ENCODE measurements at places on chromosomes 16 and 17.
A peak's percentile ranks its signal among the peaks of the same experiment; 100 is the strongest.

DNA sequence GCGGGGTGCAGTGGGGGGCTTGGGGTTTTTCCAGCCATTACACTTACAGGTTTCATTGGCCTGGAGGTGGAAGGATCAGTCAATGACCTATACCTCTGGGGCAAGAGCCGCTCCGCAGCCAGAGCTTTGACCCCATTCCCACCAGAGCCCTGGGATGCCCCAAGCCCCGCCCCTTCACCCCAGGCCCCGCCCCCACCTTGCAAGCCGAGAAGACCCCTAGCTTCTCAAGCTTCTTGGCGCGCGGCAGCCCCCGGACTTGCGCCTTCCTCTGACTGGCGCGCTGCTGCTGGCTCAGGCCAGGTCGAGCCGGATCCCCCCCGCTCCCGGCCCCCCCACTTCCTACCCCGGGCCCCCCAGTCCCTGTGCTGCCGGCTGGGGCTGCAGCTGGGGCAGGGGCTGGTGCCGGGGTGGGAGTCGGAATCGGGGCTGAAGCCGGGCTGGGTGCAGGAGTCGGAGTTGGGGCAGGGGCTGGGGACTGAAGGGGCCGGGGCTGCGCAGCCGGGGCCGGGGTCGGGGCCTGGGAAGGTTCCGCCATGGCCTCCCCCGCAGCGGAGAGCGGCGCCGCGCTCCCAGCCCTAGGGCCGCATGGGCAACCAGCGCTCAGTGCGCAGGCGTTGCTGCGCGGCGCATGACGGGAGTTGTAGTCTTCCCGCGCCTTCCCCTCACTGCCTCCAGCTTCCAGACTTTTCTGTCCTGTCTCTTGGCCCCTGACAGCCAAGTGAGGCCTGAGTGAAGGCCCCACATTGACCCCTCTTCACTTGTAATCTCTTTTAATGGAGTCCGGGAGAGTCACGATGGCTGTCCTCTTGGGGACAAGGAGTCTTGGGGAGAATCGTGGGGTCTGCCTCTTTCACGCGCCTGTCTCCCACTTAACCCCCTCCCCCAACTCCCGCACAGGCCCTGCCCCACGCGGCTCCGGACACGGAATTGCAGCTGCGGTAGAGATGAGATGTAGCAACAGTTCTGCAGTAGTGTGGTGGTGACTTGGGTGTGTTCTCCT lies at the start of gene KAT2A:
Gene KAT2A (minus strand): TSS at position 598 of the 1,000 bp plus-strand sequence. CDS start 63 bp downstream, at position 535.
- peak; percentile 84 for DNase-seq

- no peak for DNase-seq
Observed at GRCh38 chr16:6362321-6362720, 970.3 kb upstream of the RBFOX1 start.

GRCh38 chr17:58870747-58871146 lies 115.1 kb downstream of the PPM1E start:
- DNase-seq, result no peak

GRCh38 chr16:66915041-66915440 lies 3.6 kb downstream of the CDH16 start:
- no peak for DNase-seq

- DNase-seq, result no peak
Observed at GRCh38 chr16:3460585-3460984, 17.1 kb downstream of the NAA60 start.

GRCh38 chr16:67294938-67295361 lies 15.6 kb downstream of the PLEKHG4 start:
- DNase-seq, result no peak

DNA sequence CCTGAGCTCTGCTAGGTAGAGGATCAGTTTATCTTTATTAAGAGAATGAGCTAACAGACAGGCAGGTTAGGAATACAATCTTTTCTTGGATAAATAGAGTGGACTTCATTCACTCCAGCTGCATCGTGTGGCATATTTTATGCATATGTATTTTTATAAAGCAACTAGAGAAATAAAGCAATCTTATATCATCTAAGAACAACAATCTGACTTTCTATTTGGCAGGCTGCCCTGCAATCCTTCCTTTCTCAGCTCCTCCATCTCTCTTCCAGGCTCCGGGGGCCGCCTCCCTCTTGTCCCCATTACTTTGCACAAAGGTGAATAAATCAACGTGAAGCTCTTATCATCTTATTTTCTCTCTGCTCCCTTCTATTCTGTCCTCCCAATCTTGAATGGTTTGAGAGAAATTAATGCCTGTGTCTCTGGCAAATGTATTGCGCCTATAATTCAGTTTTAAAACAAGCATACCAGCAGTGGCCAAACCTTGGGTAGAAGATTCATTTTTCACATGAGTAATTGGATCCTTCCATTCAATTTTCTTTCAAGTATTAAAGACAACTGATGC lies 64.5 kb downstream of the HS3ST3A1 start:
- DNase-seq, result no peak

- DNase-seq, result no peak
Observed at GRCh38 chr17:66275651-66276050, 26.8 kb upstream of the PRKCA start.
